ENCODE measurements at places on chromosomes 5 and 9.

DNA sequence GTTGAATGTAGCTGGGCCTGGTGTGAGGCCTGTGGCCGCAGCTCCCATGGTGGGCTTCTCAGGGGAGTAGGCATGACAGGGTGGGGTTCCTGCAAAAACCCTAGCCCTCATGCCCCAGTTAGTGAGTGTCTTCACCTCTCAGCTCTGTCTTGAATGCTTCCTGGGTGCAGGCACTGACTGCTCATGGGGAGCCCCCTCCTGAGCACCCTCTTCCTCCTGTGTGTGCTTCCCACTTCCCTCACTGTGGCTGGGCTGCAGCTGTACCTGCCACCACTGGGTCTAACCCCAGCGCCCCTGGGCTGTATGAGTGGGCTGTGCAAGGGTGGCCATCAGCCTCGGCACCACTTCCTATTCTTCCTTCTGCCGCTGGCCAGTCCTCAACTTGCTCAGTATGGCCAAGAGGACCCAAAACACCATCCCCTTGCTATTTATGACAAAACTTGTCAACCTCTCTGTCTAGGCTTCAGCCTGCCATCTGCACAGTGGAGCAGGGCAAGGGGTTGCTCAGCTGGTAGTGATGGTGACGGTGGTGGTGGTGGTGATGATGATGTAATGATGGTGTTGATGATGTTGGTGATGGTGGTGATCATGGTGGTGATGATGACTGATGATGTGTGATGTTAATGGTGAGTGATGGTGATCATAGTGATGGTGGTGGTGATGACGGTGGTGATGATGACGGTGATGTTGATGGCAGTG lies 67.5 kb downstream of the RXRA start:
- no peak for DNase-seq

DNA sequence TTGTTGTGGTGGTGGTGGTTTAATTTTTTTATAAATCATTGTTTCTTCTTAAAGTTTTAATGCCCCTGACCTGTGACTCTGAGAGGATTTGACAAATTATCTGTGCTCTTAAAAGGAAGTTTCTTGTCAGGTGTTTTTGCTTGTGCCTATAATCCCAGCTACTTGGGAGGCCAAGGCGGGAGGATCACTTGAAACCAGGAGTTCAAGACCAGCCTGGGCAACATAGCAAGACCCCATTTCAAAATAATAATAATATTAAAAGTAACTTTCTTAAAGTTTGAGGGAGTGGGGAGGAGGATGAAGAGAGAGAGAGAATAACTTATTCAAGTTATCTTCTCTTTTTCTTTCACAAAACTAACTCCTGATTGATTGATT lies 12.2 kb upstream of the ERMP1 start:
- no peak for DNase-seq

DNA sequence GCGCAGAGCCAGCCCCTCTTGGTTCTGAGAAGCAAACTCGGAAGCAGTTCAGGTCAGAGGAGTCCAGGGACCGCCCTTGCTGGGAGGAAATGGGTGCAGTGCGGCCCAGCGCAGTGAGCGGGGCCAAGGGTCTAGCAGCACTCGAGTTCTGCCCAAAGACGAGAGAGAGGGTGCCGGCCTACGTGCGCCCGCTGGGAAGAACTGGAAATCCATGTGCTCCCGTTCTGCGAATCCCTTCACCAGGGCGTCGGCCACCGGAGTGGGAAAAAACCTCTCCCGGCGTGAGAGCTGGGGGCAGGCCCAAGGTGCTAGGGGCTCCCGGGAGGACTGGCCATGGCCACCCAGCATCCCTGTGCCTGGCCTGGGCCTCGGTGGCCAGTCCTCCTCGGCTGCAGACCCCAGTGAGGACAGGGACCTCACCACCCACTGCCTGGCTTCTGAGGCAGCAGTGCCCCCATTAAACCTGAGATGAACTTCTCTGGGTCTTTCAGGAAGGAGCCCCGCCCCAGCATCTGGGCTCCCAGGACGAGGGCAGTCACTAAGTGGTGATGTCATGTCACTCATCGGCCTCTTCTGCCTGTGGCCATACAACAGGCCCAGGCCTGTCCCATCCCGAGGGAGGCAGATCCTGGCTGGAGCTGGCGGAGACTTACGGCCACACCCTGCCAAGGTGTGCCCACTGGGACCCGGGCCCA lies 10.6 kb downstream of the TMEM250 start:
- DNase-seq: no peak

GRCh38 chr5:104456122-104456521 lies 893.5 kb upstream of the NUDT12 start:
- DNase-seq: no peak

DNA sequence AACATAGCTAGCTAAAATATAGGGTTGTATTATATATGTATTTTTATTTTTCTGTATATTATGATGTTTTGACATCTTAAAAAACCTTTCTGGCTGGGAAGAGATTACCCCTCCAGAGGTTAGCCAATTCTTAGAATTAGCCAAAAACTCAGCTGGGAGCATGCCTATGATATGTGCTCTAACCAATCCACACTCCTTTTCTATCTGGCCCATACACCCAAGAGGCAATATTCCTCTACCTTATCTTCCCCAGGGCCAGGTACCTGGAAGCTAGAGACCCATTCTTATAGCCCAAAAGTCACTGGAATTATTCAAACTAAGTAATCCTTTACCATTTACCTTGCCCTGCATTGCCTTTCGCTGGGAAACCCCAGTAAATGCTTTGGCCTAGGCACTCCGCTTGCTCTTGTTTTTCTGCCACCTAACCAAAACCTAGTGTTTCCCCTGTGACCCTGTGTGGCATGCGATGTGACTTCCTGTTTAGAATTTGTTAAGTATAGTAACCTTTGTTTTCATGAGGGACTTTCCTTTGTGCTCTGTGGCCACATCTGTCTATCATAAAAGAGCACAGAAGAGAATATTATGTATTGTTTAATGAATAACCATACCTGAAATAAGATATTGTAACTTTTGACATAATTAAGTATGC lies 37.4 kb downstream of the CSNK1G3 start:
- peak; percentile 25 for DNase-seq

DNA sequence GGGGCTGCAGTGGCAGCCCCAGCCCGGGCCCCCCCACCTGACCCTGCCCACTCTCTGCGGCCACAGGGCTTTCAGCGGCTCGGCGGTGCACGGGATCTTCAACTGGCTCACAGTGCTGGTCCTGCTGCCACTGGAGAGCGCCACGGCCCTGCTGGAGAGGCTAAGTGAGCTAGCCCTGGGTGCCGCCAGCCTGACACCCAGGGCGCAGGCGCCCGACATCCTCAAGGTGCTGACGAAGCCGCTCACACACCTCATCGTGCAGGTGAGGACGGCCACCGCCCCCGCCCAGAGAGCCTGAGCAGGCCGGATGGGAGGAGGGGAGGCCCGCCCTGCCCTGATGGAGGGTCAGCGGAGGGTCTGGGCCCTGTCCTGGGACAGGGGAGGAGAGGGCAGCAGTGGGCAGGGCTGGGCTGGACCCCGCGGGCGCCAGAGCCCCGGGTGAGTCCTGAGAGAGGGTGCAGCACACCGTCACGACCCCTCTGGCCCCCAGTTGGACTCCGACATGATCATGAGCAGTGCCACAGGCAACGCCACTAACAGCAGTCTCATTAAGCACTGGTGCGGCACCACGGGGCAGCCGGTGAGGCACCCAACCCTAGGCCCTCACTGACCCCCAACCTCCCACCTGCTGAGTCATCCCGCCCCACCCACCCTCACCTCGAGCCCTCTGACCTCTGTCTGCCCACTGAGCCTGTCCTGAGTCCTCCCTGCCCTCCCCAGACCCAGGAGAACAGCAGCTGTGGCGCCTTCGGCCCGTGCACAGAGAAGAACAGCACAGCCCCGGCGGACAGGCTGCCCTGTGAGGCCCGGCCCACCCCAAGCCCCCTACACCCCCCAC lies 2.7 kb downstream of the SLC34A3 start:
- no peak for DNase-seq

- no peak for DNase-seq
These were observed 461.0 kb downstream of the GADD45G start for GRCh38 chr9:90065851-90066250.

DNA sequence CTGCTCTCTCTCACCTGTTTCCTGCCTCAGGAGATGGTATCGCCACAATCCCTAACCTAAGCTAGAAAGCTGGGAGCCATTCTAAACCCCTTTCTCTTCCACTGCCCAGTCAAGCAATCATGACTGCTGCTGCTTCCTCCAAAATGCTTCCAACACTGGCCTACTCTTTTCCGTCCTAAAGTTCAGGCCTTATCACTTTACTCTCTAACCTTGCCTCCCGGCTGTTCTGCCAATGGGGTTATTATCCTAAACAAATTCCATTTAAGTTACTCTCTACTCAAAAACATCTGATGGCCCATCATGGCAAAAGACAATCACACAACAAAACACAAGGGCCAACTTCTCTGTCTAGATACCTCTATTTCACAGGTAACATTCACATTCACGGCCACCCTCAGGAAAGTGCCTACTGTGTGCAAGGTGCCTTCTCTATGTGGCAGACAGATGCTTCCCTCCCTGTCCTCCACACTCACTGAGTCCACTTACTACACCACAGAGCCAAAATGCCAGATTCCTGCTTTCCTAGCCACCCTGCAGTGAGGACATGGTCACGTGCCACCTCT lies 168.0 kb downstream of the CDK5RAP2 start:
- no peak for DNase-seq

GRCh38 chr9:8600914-8601680 lies 801.5 kb upstream of the DMAC1 start:
- no peak for DNase-seq

DNA sequence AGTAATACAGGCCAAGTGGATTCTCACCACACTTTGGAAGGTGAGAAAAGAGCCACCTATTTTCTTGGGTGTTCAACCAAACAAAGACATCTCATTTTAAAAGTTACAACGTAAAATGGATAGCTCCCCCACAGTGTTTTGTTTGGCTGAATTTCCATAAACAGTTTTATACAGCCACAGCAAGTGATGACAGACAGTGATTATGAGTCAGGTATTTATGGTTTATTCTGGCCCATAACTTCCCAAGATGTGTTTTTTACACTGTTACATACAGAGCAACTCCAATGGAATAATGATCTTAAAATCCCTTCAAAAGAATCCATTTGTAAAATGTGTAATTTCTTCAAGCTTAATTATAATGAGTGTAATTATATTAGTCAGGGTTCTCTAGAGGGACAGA lies 421.3 kb downstream of the TLE1 start:
- DNase-seq: no peak

DNA sequence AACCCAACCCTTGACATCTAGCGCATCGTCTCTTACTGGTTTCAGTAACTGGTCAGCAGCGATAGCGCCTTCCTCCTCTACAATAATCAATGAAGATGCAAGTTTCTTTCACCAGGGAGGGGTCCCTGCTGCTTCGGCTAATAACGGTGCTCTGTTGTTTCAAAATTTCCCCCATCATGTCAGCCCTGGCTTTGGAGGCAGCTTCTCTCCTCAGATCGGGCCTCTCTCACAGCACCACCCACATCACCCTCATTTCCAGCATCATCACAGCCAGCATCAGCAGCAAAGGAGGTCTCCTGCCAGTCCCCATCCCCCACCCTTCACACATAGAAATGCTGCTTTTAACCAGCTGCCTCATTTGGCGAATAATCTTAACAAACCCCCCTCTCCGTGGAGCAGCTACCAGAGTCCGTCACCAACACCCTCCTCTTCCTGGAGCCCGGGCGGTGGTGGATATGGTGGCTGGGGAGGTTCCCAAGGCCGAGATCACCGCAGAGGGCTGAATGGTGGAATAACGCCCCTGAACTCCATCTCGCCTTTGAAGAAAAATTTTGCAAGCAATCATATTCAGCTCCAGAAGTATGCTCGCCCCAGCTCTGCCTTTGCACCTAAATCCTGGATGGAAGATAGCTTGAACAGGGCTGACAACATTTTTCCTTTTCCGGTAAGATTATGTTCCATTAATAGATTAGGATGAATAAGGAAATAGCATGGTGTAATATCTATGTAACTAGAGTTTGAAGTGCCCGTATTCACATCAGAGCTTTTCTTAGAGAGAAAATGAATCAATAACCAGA lies 2.2 kb downstream of the CPEB4 start:
- DNase-seq: no peak

DNA sequence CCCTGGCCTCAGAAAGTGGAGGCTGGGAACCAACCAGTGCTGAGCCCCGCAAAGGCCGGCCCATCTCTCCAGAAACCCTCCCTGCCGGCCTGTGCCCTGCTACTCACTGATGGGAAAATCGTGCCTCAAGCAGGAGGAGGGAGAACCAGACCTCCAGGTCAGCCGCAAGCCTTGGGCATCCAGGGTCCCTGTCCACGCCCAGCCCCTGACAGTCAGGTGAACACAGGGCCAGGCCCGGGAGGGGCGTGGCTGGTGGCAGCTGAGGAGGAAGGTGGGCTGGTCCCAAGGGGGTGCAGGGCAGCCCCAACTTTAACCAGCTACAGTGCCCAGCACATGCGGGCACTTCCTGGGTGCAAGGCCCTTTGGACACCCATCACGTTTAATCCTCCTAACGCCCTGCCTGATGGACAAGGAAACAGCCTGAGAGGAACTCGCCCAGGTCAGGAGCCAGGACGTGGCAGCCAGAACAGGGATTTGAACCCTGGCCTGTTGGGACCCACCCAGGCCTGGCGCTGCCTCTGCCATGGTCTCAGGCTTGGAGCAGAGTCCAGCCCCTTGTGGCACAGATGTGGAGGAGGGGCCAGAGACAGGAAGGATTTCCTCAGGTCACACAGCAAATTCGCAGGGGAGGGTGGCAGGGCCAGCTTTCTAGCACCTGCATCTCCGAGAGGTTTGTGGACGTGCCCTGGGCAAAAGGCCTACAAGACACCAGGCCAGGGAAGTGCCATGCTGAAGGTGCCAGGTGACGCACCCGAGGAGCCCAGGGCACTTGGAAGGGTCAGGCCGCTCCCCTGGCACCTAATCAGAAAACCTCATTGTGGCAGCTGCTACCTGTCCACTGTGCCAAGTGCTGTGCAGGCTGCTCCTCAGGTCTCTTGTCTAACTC lies 4.5 kb downstream of the RALGDS start:
- no peak for DNase-seq

DNA sequence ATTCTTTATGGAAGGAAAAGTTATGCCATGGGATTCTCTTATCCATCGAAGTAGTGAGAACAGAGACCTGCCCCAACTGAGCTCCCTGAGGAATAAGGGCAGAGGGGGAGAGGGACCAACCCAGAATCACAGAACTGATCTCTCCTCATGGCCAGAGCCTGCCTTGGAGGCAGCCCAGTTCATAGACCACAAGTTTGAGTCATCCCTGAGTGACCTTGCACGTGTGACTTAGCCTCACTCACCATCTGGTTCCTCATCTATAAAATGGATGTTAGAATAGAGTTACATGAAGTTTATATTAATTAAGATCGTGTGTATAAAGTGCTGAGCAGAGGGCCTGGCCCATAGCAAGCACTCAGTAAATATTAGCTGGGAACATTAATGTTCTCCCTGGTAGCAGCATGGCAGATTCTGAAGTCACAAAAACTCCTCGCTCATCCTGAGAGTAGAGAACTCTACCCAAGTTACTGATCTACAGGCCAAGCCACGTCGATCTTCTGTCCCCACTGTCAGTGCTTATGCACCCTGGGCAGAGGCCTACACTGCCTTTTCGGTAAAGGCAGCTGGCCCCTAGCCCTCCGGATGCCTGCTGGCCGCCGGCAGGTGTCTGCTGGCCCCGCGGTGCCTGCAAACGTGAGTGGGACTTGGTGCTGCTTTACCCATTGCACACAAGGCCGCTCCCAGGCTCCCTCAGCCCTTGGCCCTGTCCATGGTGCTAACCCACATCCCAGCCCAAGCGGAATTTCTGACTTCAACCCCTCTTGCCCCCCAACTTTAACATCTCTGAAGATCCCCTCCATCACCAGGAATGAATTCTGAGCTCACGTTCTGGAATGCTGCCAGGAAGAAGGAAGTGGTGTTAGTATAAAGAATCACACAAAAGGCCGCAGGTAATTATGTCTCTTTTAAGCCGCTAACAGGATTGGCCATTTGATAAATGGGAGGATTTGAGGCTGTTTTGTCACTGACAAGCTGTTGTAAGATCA lies 61.1 kb upstream of the ARAP3 start:
- no peak for DNase-seq

GRCh38 chr5:149497357-149497756 lies 53.9 kb downstream of the CSNK1A1 start:
- no peak for DNase-seq
